Activated CD4-positive, alpha-beta T cell treated with anti-CD3 and anti-CD28 coated beads for 48 hours (primary cell): ENCODE measurements at places on chromosomes 3 and 15.
A peak's percentile ranks its signal among the peaks of the same experiment; 100 is the strongest.

GRCh38 chr15:77503764-77504163 is 83.1 kb downstream of the HMG20A start:
- no peak for DNase-seq

DNA sequence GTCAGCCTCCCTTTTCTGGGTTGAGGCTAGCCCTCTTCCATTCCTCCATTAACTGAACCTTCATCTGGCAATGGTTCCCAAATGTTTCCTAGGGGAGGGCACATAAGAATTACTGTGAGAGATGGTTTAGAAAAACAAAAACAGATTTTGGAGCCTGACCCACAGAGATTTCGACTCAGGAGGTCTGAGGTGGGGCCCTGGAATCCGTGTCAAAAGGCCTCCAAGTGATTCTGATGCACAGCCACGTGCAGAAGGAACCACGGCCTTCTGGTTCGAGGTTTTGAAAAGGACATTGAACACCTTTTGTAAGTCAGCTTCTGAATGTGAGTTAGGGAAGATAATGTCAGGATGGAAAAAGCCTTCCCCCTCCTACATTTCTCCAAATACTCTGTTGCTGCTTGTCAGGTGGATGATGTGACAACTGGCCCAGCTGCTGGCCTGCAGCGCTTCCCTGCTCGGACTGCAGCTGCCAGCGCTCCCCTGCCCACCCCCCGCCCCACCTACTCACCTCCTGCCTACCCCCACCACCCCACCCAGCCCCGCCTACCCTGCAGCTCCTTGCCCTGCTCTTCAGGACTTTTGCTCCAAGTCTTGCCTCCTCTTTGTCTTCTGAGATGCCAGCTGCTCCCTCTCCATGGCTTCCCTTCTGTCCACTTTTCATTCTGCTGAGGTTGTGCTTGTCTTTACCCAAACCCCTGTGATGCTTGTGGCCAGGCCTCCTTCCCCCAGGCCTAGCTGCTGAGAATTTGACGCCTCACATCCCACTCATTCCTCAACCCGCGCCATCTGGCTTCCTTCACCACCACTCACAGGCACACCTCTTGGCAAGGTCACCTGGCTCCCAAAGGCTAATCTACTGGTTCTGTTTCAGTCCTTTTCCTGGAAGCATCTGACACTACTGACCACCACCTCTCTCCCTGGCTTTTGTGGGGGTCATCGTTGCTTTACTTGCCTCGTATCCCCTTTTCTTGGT is 6.6 kb downstream of the EHD4 start:
- no peak for DNase-seq

GRCh38 chr15:57540211-57540610 is 51.5 kb upstream of the MYZAP start:
- DNase-seq: no peak

DNA sequence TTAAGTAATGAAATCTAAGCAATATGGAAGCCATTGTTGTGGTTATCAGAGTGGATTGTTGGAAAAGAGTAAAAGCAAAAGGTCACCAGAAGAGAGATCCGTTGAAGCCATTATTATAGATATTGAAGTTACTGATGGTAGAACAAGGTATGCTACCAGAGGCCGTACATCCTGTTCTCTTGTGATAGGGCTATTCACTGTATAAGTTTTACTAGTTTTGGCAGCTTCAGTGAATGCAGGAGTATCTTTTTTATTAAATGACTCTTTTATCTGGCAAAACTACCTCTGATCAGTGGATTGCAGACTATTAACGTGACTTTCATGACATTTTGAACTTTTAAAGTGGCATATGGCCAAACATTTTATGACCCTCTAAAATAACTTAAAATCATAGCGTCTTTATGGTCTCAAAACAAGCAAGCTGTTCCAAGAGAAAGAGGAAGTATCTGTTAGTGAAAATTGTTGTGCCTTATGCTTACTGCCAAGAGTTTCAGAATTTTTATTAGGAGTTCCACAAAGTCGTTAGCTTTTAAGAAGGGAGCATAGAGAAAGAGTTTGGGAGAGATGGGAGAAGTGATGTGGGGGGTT is 102.9 kb downstream of the LRRC49 start:
- no peak for DNase-seq

DNA sequence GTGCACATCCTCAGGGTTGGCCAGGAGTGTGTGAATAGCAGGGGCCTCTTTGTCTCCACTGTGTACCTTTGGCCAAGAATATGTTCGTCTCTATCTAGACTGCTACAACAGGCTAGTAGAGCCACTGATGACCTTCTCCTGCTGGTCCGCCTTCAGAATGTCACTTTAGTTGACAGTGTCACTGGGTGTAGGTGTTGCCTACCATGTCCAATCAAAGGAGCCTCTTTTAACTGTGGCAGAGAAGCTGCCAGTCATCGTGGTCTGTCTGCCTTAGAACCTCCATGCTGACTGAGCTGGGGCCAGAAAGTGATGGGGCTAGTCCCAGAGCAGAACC is 40.1 kb downstream of the OXSR1 start:
- DNase-seq: peak; percentile 53

GRCh38 chr3:14543446-14543845 is 3.3 kb upstream of the GRIP2 start:
- DNase-seq: no peak

GRCh38 chr15:24223739-24224138 is 451.8 kb upstream of the NPAP1 start:
- DNase-seq: no peak

DNA sequence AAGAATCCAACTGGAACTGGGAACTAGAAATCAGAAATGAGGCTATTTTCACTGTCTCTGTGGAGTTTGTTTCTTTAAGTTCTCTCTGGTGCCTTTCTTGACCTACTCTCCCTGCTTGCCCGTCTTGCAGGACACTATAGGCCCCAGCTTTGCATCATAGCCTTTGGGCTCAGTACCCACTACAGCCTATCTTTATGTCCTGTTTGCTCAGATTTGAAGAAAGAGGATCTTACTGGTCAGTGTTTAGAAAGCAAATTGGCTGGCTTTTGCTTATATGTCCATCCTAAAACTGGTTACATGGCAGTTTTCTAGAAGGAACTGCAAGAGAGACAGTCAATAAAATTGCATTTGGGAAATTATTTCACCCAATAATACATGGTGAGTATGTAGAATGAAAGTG is 231.8 kb upstream of the TBL1XR1 start:
- DNase-seq: no peak
